CD8-positive, alpha-beta memory T cell (primary cell): ENCODE measurements at places on chromosomes 16 and 17.
A peak's percentile ranks its signal among the peaks of the same experiment; 100 is the strongest.

DNA sequence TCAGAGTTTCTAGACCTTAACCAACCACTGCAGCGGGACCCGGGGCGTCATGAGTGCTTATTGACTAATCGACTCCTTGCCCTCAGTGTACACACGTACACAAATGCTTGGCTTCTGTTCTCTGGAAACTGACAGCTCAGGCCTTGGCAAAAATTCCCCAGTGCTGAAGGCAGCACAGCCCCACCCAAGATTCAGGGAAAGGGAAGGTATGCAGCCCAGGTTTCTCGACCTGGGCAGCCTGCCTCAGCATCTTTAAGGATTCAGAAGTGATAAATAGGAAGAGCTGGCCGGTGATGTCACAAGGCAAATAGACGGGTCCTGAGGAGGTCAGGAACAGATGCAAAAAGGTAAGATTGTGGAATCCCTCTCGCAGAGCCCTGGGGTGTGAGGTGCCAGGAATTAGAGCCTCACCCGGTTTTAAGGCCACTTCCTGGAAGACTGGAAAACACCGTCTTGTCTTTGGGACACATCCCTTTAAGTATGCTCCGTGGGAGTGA, 9.0 kb upstream of the CDH3 start:
- H3K27me3 ChIP-seq, result no peaks in the 10 kb centered on the region
- H3K36me3 ChIP-seq, result no peaks in the 10 kb centered on the region
- H3K4me1 ChIP-seq, result no peaks in the 10 kb centered on the region
- no peak overlapping the region for H3K27ac ChIP-seq
- no peak overlapping the region for H3K4me3 ChIP-seq

DNA sequence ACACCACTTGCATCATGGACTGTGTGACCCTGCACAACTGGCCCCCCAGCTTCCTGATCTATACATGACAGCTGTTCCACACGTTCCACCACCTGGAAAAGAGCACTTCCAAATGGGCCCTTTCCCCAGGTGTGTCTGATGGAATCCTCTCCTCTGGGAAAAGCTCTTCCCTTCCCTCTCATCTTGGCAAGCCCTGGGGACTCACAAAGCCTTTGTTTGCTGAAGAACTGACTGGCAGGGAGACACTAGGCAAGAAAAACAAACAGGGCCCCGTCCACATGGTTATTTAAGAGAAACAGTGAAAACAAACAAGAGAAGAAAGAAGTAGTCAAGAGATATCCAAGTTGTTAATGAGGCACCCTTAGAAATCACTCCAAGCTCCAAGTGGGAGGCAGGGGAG, 52.6 kb downstream of the C16orf95 start:
- H3K27me3 ChIP-seq, result no peaks in the 10 kb centered on the region
- H3K27ac ChIP-seq, result no peak overlapping the region
- no peaks in the 10 kb centered on the region for H3K36me3 ChIP-seq
- DNase-seq, result no peak
- H3K4me1 ChIP-seq, result no peaks in the 10 kb centered on the region

DNA sequence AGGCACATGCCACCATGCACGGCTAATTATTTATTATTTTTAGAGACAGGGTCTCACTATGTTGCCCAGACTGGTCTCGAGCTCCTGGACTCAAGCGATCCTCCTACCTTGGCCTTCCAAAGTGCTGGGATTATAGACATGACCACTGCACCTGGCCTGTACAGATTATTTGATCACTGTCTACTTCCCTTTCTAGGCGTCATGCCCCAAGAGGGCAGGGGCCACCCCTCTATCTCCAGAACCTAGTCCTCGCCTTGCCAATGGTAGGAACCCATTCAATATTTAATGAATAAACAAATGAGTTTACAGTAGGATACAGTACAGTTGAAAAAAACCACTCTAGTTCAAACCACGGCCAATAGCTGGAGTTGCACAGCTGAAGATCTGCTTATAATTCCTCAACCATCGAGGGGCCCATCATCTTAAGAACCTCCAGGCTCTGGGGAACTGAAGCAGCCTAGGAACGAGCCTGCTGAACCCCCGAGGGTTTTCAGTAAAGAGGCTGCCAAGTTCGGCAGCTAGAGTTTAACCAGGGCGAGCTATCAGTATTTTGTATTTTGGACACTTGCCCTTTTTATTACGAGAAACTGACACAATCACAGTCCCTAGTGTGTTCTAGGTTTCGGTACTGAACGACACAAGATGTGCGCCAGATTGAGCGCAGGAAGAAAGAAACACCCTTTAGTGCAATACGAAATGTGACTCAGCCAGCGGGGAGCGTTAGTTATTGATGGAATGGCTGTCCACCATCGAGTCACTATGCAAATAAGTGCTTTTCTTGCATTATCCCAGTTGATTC, 14.6 kb downstream of the ADCY9 start:
- no peaks in the 10 kb centered on the region for H3K36me3 ChIP-seq
- no peaks in the 10 kb centered on the region for H3K27me3 ChIP-seq
- H3K27ac ChIP-seq, result no peak overlapping the region
- no peak for DNase-seq
- H3K4me3 ChIP-seq, result no peak overlapping the region

DNA sequence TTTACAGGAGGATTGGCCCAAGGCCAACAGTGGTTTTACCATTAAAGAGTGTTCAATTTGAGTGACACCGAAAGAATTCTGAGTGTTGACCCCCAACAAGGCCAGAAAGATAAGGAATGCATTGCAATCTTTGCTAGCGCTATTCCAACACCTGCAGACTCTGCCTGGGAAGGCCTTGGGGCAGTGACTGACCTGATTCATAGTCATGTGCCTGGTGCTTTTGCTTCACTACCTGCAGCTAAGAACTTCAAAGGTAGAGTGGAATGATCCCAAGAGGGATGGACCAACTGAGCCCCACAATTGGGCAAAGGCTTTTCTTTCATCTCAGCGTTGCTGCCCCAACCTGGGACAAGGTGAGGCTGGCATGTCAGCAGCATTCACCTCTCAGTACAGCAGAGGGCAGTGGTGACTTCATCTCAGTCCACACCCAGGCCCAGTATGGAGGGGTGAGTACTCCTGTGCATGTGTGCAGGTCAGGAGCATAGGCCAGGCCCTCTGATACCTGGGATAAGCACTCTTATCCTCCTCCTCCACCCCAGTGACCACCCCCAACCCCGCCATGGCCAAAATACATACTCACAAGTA, 149.6 kb upstream of the GNAO1 start:
- no peaks in the 10 kb centered on the region for H3K36me3 ChIP-seq
- no peak overlapping the region for H3K27ac ChIP-seq
- peak; percentile 11 for DNase-seq

GRCh38 chr16:71421911-71422310, 19.9 kb downstream of the TLE7 start:
- no peak overlapping the region for H3K27ac ChIP-seq
- H3K4me1 ChIP-seq, result no peaks in the 10 kb centered on the region
- no peak overlapping the region for H3K4me3 ChIP-seq
- H3K36me3 ChIP-seq, result no peaks in the 10 kb centered on the region
- peaks cover 9% of the 10 kb centered on the region for H3K27me3 ChIP-seq
- no peak for DNase-seq

DNA sequence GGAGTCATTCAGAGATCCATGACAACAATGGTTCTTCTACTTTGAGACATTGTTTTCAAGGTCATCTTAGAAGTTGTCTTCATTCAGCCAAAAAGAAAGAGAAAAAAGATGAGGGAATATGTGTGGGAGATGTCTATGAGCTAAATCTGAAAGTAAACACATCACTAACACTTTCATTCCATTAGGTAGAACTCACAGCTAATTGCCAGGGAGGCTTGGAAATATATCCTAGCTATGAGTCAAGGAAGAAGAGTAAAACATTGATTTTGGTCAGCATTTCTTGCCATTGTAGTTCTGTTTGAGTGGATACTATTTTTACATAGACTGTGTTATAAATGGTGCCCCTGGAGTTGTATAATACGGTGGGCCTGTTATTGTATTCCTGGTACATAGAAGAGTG, 316.4 kb upstream of the MYOCD start:
- H3K36me3 ChIP-seq, result no peaks in the 10 kb centered on the region
- H3K4me3 ChIP-seq, result no peak overlapping the region
- no peaks in the 10 kb centered on the region for H3K27me3 ChIP-seq
- DNase-seq, result no peak
- no peaks in the 10 kb centered on the region for H3K4me1 ChIP-seq
- no peak overlapping the region for H3K27ac ChIP-seq

GRCh38 chr17:27577121-27577761, 53.7 kb upstream of the LGALS9 start:
- no peaks in the 10 kb centered on the region for H3K4me1 ChIP-seq
- no peak overlapping the region for H3K4me3 ChIP-seq
- no peaks in the 10 kb centered on the region for H3K36me3 ChIP-seq
- no peaks in the 10 kb centered on the region for H3K27me3 ChIP-seq

GRCh38 chr17:4839965-4840892, 7.1 kb downstream of the MINK1 start:
- H3K4me1 ChIP-seq, result peaks cover 20% of the 10 kb centered on the region
- no peaks in the 10 kb centered on the region for H3K27me3 ChIP-seq
- no peak overlapping the region for H3K4me3 ChIP-seq
- H3K36me3 ChIP-seq, result no peaks in the 10 kb centered on the region

DNA sequence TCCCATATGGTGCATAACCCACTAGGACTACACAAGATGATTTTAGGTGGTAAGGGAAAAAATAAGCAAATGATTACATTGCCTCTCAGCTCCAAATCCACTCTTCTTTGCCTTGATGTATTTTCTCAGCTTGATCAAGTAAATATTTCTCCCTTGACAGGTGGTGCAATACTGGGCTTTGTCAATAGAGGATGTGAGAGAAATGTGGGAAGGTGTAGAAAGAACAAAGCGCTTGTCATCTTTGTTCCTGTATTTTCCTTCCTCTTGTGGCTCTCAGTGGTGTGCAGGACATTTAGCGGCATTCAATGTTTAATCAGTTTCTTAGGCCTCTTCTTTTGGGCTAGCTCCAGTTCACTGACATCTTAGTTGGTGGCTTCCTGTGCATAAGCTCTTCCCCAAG, 1165.8 kb upstream of the GOT2 start:
- H3K4me1 ChIP-seq, result no peaks in the 10 kb centered on the region
- H3K4me3 ChIP-seq, result no peak overlapping the region
- no peaks in the 10 kb centered on the region for H3K27me3 ChIP-seq
- no peak for DNase-seq
- H3K36me3 ChIP-seq, result no peaks in the 10 kb centered on the region

DNA sequence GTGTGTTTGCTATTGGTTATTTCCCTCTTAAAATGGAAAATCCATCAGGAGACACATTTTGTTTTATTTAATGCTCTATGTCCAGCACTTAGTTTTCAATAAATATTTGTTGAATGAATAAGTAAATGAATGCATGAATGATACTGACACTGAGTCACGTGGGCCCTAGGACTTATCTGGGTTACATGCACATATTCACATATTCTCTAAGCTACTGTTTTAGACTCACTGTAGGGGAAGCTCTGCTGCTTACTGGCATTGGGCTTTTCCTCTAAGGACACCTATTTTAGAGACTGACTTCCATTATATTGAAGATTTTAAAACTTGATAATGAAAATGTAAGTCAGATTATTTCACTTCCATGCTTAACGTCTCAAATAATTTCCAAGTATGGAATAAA, 327.2 kb downstream of the UTP18 start:
- no peaks in the 10 kb centered on the region for H3K27me3 ChIP-seq
- no peak overlapping the region for H3K4me3 ChIP-seq
- no peaks in the 10 kb centered on the region for H3K36me3 ChIP-seq
- no peaks in the 10 kb centered on the region for H3K4me1 ChIP-seq
- DNase-seq, result no peak
- H3K27ac ChIP-seq, result no peak overlapping the region

GRCh38 chr16:2043667-2044451, 3.8 kb downstream of the NTHL1 start:
- no peak for DNase-seq
- H3K27me3 ChIP-seq, result no peaks in the 10 kb centered on the region
- peaks cover 12% of the 10 kb centered on the region for H3K4me1 ChIP-seq
- no peaks in the 10 kb centered on the region for H3K36me3 ChIP-seq
- H3K27ac ChIP-seq, result no peak overlapping the region

- H3K27me3 ChIP-seq, result no peaks in the 10 kb centered on the region
- no peak overlapping the region for H3K27ac ChIP-seq
- H3K4me3 ChIP-seq, result no peak overlapping the region
Measured at GRCh38 chr17:73949903-73950592, 253.4 kb upstream of the RPL38 start.

DNA sequence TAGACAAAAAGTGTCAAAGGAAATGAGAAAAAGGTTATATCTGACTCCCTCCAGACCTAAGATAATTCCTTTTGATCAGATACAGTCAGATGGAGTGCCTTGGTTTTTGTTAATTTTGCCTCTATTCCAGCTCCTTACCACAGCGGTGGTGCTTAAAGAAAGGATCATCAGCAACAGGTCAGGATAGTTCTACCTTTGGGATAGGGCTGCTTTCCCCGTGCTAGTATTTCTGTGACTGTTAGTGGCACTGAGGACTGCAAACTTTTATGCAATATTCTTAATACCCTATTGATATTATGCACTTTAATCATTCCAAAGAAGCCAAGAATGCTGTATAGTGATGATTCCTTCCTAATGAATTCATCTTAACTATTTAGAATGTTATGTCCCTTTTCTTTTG, 24.5 kb downstream of the NQO1 start:
- no peak overlapping the region for H3K27ac ChIP-seq
- peaks cover 5% of the 10 kb centered on the region for H3K36me3 ChIP-seq
- DNase-seq, result no peak
- H3K4me1 ChIP-seq, result no peaks in the 10 kb centered on the region

GRCh38 chr16:1002399-1003166, 21.0 kb downstream of the SOX8 start:
- H3K27me3 ChIP-seq, result no peaks in the 10 kb centered on the region
- no peak overlapping the region for H3K4me3 ChIP-seq
- H3K4me1 ChIP-seq, result peaks cover 48% of the 10 kb centered on the region

GRCh38 chr17:75664099-75664549, 2.8 kb downstream of the RECQL5 start:
- H3K36me3 ChIP-seq, result peaks cover 22% of the 10 kb centered on the region
- peaks cover 28% of the 10 kb centered on the region for H3K4me1 ChIP-seq
- H3K27me3 ChIP-seq, result no peaks in the 10 kb centered on the region
- no peak overlapping the region for H3K4me3 ChIP-seq
- DNase-seq, result no peak

DNA sequence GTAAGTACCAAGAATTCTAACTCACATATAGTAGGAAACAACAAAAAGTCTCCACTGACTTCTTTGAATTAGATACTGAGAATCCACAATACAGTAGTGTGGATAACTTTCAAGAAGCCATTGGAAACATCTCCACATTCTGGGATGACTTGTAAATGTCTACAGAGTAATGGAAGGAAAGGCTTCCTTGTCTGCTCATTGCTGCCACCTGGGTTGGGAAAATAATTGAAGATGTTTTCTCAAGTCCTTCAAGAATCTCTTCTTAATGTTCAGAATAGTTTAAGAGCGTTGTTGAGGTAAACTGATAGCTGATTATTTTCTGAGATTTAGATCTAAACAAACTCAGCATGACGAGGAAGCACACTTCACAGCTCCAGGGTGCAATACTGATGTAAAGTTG, 14.0 kb downstream of the CPSF4L start:
- H3K36me3 ChIP-seq, result peaks cover 9% of the 10 kb centered on the region
- no peak overlapping the region for H3K4me3 ChIP-seq
- no peaks in the 10 kb centered on the region for H3K4me1 ChIP-seq

DNA sequence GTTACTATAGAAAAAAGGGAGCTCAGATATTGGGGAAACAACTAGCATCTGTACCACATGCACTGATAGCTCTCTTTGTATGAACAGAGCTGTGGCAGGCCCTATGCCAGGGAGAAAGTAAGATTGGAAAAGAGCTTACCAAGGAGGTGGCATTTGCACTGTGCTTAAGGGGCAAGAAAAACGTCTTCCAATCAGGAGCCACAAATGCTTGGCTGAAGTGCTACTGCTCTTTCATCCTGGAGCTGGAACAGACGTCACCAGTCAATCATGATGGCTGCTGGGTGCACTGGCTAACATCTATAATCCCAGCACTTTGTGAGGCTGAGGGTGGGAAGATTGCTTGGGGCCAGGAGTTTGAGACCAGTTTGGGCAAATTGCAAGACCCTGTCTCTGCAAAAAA, 218.5 kb downstream of the SEC14L1 start:
- H3K4me3 ChIP-seq, result no peak overlapping the region
- no peaks in the 10 kb centered on the region for H3K36me3 ChIP-seq
- no peak overlapping the region for H3K27ac ChIP-seq
- no peaks in the 10 kb centered on the region for H3K27me3 ChIP-seq
